ENCODE measurements at places on chromosomes 1 and 21.

GRCh38 chr1:48644905-48645605, 131.6 kb downstream of the BEND5 start:
- DNase-seq, result no peak

DNA sequence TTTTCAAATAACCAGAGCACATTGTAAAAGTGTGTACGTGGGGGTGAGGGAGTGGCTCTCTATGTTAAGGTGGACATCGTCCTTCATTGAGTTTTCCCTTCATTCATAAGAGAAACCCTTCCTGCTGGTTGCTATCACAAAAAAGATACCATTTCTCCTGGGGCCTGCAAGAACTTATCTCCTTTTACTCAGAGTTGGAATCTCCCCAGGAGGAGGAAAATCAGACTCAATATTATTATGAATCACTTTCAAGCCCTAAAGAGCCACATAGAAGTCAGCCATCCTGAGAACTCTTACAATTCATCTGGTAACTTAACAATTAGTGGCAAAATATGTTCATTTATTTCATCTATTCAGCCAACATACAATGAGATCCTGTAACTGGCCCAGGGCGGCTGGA, 27.1 kb upstream of the TGFBR3 start:
- no peak for DNase-seq

DNA sequence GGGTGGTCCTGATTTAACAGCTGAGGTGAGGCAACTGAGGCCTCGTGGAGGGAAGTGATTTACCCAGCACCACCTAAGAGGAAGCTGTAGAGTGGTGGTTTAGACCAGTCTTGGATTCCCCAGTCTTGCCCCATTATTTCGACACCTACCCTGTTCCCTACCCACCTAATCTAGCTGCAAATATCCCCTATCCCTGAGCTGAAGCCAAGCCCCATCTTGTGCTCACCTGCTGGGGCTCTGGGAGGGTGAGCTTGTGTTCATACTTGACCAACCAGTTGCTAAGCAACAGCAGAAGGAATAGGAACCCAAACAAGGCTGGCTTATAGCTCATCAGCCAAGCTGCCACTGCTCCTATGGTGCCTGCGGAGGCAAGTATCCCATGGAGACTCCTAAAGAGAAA, 2.0 kb downstream of the TEX46 start:
- no peak for DNase-seq

DNA sequence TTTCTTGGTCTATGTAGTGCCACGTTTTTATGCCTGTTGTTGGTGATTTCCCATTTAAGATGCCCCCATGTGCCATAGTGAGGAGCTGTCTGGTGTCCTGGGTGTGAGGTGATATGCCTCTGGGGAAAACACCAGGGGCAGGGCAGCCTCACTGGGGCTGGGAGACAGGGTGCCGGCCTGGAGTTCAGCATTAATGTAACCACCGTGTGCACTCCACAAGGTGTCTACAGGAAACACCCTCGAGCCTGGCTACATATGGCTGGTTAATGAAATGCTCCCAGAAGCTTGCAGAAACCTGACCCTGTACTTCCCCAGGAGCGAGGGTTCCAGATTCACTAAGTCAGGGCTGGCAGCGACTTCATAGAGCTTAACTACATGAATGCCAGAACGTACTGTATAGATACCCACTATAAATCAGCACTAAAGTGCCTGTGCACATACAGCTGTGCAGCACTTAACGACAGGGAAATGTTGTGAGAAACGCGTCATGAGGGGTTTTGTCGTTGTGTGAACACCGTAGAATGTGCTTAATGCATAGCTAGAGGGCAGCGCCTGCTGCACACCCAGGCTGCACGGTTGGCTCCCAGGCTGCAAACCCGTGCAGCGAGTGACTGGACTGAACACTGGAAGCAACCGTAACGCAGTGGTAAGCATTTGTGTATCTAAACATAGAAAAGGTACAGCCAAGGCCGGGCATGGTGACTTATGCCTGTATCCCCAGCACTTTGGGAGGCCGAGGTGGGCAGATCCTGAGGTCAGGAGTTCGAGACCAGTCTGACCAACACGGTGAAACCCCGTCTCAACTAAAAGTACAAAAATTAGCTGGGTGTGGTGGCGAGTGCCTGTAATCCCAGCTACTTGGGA, 10.4 kb downstream of the TFF2 start:
- no peak for DNase-seq

GRCh38 chr1:58975888-58976287, 192.0 kb upstream of the JUN start:
- no peak for DNase-seq

DNA sequence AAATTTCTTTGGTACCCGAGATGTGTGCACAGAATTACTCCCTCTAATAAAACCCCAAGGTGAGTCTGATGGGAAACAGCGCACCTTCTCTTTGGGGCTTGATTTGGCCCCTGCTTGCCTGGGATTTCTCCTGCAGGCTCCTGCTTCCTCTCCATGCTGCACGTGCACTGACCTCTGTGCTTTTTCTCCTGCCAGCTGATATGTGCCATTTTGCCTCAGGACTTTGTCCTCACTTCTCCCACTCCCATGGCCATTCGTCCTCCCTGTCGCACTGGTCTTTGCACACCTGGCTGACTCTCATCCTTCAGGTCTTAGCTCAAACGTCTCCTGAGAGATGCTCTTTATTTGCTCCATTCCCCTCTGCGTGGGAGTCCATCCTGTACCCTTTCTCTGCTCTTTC, 1.2 kb downstream of the CBR1 start:
- DNase-seq, result no peak

GRCh38 chr1:245748646-245749045, 593.9 kb downstream of the KIF26B start:
- DNase-seq, result no peak

- DNase-seq, result no peak
These were observed 17.5 kb upstream of the TRAPPC10 start for GRCh38 chr21:43994646-43995045.

GRCh38 chr1:174971902-174972301, 27.8 kb upstream of the CACYBP start:
- DNase-seq, result no peak

DNA sequence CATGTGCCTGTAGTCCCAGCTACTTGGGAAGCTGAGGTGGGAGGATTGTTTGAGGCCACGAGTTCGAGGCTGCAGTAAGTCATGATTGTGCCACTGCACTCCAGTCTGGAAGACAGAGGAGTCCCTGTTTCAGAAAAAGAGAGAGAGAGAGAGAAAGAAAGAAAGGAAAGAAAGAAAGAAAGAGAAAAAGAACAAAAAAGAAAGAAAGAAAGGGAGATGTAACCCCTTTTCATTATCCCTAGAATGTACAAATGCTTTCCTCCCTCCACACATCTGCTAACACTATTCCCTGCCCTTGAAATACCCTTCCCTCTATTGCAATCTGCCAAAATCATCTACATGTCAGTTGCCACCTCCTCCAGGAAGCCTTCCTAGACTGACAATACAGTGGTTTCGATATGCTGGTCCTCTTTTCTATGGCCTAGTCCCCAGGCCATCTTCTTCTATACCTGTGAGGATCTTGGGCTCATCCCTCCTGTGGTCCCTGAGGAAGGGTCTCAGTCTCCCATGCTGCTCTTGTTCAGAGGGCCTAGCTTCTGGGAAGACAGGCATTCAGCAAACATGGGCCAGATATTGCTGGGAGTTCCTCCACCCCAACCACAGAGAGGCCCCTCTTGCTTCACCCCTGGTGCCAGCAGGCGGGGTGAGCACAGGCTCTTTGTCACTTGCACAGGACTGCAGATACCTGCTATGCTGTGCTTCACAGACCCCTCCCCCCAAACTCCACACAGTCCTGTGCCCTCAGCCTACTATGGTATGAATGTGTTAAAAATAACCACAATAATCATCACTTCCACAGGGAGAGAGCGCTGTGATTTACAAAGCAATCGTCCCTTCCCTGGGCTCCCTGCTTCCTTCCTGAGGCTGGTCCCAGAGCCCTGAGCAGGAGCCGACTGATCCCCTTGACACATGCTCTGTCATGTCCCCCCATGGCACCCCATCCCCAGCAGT, 14.1 kb downstream of the ADGRB2 start:
- DNase-seq, result no peak

DNA sequence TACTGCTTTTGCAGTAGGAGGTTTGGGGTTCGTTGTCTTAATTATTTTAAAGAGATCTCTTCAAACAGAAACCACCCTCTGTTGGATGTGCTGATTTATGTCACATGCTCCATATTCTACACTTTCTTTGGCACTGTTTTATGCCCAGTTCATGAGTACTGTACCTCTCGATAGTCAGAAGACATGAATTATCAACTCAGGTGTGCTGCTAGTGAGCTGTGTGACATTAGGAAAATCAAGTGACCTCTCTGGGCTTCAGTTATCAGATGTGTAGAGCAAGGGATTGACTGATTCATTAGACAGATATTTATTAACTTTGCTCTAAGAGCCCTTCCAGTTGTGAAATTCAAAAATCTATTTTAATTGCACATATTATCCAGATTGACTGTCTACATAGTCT, 2.1 kb upstream of the AHCTF1 start:
- no peak for DNase-seq

GRCh38 chr21:36454093-36454531, 25.8 kb downstream of the CLDN14 start:
- no peak for DNase-seq

DNA sequence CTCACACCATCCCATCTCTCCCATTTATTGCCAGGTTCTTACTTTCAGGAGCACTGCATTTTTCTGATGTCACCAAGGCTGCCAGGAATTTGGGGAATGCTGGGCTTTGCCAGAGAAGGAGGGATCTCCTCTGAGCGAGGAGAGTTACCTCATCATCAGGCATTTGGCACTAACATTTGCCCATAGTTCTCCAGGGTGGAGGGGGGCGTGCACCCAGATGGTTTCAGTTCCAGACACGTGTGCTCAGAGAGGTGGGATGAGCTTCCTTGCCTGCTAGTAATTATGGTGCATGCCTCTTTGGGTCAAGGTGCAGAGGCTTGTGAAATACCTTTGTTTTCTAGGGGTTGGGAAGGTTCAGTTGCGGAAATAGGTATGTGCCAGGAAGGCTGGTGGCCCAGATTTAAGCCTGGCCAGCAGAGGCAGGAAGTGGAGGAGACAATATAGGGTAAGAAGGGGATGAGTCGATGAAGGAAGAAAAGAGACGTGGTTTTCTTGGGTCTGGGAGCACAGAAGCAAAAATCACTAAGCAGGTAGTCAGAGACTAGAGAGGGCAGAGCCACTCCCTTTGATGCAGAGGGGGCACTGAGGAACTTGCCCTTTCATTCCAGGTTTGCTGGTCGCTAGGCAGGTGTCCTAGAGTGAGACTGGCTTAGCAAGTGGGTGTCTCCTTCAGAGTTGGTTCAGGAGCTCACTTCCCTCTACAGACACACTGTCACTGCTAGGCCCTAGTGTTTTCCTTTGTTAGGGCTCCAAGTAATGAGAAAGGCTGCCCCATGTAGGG, 7.2 kb downstream of the TUFT1 start:
- DNase-seq, result no peak

- DNase-seq, result no peak
These were observed 501.3 kb downstream of the OMA1 start for GRCh38 chr1:58045094-58045705.

DNA sequence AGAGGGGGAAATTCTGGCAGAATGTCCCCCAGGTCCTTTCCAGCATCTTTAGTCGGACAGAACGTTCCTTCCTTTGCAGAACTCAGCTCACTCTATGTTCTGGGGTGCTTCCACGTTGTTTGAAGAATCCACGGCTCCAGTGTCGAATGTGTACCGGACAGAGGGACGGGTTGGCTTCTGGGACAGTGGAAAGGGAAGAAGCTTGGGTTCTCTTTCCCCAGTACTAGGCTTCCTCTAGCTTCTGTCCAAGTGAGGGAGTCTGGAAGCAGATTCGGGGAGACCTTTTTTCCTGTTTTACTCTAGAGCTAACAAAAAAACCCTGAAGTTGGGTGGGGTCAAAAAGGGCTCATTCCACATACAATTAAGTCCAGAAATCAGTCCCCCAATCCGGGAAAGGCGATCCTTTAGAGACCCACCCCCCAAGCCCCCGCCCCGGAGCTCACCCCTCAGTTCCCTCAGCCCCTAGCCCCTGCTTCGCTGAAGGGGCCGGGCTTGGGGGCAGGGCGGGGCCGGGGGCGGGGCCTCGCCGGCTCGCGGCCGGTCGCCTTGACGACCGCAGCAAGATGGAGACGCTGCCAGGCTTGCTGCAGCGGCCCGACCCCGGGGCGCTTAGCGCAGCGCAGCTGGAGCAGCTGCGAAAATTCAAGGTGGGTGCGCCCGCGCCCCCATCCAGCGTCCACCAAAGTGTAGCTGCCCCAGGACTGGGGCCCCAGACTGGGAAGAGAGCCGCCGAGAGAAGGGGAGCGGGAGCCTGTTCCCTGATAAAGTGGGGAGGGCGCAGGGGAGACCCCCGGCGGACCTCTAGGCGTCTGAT, at the start of gene RIIAD1:
Gene RIIAD1 (plus strand): TSS at position 549 of the 814 bp plus-strand sequence. CDS start 15 bp downstream, at position 564.
- DNase-seq, result peak; percentile 64

- DNase-seq, result no peak
These were observed 48.8 kb upstream of the DARS2 start for GRCh38 chr1:173775578-173776226.

DNA sequence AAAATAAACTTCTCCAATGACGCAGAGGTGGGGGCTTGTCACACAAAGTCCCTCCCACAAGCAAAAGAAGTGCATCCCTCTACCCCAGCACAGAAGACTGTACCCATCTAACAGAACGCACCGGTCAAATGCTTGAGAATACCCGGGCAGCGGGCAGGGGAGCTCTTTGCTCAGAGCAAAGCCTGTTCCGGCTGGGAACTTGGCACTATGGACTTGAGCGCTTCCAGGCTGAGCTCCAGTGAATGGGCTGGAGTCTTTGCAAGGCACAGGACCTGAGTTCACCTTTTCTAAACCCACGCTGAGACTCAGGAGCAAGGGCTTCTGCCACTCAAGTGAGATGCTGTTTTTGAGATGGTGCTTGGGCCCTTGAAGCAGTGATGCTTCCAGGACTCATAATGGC, 20.3 kb downstream of the RHBG start:
- DNase-seq, result no peak

DNA sequence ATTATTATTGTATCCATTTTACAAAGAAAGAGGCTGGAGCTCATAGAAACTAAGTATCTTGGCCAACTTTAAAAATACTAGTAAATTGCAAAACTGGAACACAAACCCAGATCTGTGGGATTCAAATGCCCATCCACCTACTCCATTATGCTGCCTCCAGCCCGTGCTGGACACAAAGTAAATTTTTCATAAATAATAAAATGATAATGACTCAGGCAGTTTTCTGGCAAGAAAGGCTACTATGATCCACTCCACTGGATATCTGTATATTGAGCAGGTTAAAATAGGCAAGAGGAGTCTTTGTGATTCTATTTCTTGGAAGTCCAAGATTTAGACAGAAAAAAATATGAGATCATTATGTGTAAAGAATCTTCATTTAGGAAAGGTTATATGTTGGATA, 138.3 kb upstream of the DUSP10 start:
- no peak for DNase-seq

DNA sequence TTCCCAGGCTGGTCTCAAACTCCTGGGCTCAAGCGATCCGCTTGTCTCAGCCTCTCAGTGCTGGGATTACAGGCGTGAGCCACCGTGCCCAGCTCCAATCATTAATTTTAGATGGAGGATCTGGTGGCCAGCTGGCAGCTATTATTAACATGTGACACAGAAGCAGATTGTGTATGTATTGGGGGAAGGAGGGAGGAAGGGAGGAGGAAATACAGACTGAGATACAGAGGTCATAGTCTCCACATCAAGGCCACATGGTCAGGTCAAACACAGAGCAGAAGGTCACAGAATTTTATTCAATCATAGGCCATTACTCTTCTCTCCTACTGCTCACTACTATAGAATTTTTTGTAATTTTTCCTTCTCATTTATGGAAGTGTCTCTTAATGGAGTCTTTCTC, 57.9 kb upstream of the ADORA3 start:
- no peak for DNase-seq

GRCh38 chr1:54607821-54608565, 15.3 kb downstream of the FAM151A start:
- DNase-seq, result no peak

- DNase-seq, result no peak
These were observed 290.3 kb downstream of the PDE4B start for GRCh38 chr1:66083003-66083402.

Data from activated naive CD4-positive, alpha-beta T cell treated with anti-CD3 and anti-CD28 coated beads, Interleukin-2, amount 10 ng/mL, durations not matched to agents 7 days and 5 days (primary cell).